ENCODE measurements at places on chromosomes 3 and 15.

GRCh38 chr15:65688462-65688861 is 66.7 kb downstream of the SLC24A1 start:
- no peak for DNase-seq

- DNase-seq = peak; percentile 7
Measured at GRCh38 chr3:129441782-129442181, 1.8 kb downstream of the IFT122 start.

DNA sequence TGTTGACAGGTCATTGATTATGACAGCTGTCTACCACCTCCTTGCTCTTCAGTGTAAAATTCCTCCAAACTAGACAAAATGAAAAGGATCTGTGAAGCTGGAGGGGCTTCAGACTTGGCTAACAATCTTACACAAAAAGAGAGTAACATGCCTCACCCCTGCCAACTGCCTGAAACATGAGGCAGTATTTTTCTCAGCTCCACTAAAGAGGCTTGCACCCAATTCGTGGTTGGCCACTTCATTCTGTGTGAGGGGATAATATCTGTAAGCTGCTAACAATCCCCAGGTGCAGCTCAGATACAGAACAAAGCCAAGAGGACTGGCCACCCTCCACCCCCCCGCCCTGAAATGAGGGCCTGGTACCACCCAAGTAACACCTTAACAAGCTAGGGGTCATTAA is 2.8 kb downstream of the MB21D2 start:
- DNase-seq = no peak

DNA sequence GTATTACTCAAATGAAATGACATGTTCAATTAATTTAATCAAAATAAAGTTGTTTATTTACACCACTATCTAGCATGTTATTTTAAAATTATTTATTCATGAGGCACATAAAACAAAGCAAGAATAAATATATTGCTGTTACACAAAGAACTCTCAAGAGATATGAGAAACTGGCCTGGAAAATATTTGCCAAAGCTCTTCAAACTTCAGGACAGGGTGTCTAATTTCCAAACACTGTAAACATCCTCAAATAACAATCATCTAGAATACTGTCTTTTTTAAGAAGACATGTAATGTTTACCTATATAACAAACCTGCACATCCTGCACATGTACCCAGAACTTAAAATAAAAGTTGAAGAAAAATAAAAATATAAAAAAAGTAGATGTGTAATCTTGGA is 876.6 kb downstream of the TUSC7 start:
- DNase-seq = no peak

DNA sequence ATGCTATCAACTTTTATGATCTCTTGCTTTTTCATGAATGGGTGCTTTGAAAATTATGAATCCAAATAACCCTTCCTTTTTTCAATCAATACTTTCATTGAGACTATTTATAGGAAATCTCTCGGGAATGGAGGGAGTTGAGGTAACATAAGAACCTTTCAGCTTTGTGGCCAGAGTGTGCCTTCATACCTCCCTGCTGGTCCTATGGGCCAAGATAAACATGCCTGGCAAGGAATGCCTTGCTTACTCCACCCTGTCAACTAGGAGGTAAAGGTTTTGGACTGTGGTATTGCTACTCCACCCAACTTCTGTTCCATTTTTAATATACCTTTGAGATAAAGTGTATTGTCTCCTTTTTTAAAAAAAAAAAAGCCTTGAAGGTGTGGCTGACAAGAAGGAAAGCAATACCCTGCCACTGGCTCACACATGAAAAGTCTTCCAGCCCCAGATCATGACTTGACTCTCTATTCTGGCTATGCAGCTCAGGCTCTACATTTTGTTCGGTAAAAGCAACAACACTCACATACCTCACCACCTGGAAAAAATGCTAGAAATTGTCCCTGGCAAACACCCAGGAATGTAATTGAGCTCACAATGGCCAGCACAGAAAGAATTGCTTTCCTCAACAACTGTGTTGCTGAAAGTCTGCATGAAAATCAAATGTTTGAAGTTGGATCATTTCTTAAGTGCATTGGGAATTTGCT is 35.8 kb downstream of the COL8A1 start:
- no peak for DNase-seq

DNA sequence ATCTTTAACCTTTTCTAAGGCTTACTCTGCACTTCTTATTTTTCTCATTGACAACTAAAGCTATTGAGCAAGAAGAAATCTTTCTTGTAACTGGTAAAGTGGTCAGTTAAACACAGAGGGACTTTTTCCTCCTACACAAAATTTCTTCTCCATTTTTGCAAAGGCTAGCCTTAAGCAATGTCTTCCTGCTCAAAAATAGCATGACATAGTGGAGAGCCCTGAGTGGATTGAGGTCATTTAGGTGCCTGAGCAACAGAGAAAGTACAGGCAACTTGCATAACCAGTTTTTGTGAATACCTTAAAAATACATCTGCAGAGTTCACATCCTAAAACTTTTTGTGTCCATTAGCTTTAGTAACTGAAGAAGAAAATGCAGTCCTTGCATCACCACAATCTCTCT is 144.7 kb upstream of the TTC14 start:
- DNase-seq = no peak

DNA sequence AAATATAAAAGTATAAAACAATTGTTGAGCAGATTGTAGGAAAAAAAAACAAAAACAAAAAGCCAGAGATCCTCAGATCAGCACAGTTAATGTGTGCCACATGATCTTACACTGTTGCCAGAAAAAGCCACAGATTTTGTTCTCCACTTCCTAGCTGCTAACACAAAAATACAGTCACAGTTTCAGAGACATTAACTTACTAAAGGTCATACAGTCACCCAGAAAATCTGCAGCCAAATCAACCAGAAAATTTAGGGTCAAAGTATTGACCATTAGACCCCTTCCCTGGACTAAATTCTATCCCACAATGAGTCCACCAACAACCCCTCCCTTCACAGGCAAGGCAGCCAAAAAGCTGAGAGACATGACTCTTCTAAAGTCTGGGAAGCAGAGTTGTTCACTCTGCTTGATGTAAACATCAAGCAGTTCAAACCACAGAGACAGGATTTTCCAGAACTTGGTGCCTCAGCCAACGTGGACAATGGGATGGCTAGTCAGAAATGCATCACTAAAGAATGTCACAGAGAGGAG is 59.1 kb downstream of the SST start:
- no peak for DNase-seq

- DNase-seq = no peak
Measured at GRCh38 chr3:53182764-53183355, 21.9 kb downstream of the PRKCD start.

DNA sequence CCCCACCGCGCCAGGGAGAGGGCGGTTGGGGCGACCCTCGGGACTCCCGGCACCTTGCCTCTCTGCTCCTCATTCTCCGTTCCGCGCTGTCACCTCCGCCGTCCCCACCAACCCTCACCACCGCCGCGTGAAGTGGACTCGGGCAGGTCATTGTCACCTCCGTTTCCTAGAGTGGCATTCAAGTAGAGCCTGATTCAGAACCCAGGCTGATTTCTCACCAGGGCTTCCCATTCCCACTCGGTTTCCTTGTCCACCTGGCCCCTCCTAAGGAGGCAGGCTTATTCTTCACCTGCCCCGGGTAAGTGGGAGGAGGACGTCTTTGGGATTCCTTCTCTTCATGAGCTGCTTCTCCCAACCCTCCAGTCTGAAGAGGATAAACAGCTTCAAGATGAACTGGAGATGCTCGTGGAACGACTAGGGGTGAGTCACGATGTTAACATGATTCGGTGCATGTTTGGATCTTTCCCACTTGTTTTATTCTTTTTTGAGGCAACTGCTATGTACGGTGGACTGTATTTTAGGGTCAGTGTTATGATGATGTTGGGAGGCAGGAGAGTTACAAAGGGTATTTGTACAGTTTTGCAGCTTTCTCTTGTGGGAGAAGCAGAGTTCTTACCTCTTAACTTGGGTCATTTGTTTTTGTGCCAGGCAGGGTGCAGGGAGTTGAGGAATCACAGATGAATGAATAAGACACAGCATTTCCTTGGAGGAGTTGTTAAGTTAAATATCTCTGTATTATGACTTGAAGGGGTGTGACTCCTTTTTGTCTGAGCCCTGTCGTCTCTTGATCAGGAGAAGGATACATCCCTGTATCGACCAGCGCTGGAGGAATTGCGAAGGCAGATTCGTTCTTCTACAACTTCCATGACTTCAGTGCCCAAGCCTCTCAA is 692 bp downstream of the PSMD2 start:
- DNase-seq = no peak

- DNase-seq = no peak
Measured at GRCh38 chr3:187012609-187013051, 82.3 kb downstream of the ST6GAL1 start.

GRCh38 chr15:32922541-32922940 is 204.7 kb downstream of the GREM1 start:
- DNase-seq = no peak

DNA sequence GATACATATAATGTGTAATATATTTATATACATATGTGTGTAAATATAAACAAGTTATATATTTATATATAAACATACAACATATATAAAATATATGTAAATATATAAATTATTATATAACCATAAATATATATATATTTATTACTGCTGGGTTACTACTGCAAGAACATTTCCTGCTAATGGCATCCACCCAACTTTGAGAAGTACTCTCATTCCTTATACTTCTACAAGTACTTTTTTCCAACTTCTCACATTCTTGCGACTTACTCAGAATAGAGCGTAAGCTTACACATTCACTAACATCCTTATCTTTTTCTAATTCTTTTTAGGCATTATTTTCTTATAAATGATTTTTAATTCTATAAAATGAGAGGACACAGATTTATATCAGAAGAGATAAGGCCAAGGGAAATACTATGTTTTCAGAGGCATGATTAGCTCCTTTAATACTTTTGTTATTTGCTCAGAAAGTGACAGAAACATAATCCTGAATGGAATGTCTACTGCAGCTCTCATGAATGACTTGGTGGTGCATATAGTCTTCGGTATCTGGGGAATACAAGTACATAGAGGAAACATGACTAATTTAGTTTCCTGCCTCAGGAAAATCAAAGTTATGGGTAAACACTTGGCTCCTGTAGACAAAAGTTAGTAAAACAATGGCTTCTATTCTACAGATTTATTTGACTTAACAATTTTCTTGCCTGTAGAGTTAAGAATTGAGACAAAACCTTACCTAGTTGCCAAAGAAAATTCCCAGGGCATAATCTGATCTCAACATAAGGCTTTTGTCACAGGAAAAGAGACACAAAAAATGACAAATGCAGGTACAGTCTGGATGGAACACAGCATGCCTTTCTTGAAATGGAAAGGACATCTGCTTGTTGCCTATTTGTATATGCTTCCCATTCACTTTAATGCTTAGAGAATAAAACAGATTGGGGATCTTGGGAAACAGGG is 453.9 kb downstream of the SQOR start:
- DNase-seq = no peak

GRCh38 chr3:177626045-177626444 is 428.8 kb upstream of the TBL1XR1 start:
- no peak for DNase-seq

- no peak for DNase-seq
Measured at GRCh38 chr3:106829206-106829605, 548.0 kb upstream of the CCDC54 start.

DNA sequence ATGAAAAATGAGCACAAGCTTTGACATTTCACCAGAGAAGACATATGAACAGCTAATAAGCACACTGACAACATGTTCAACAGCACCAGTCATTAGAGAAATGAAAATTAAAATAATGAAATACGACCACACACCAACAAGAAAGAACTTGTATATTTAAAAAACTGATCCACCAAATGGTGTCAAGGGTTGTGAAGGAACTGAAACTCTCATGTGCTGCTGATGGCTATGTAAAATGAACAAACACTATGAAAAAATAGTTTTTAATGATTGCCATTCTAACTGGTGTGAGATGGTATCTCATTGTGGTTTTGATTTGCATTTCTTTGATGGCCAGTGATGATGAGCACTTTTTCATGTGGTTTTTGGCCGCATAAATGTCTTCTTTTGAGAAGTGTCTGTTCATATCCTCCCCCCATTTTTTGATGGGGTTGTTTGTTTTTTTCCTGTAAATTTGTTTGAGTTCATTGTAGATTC is 193.8 kb downstream of the SCAPER start:
- no peak for DNase-seq

- DNase-seq = no peak
Measured at GRCh38 chr15:46059921-46060594, 425.2 kb downstream of the SQOR start.

DNA sequence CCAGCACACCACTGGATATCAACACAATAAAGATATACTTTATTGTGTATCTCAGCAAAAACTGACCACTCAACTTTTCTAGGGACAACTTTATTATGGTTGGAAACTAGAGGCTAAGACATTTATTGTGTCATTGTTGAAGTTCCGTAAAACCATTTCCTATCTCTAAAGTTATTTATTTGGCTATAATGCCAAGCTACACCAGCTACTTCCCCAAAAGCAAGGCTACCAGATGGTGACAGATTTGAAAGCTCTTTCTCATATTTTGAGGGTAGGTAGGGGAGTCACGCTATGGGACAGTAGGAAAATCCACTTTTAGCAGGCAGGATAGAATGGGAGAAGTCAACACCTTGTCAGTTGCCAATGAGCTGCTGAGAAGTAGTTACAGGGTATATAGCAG is 834.6 kb upstream of the CFAP20DC start:
- no peak for DNase-seq

DNA sequence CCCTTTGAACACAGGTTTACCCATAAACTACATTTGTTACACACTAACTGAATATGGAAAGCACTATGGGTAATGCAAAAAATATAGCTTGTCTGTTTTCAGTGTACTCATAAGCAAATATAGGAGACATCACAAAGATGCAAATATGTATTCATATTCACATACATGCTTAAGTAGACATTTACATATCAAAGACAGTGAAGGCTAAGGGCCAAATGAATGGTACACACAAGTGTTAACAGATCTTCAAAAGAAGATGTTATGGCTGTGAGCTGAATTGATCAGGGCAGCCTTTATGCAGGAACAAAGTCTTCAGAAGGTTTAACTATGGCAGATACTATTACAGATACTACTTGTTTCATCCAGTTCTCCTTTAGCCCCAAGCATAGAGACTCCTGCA is 384.1 kb downstream of the FHIT start:
- DNase-seq = no peak

GRCh38 chr3:126527006-126527405 is 3.1 kb downstream of the CHST13 start:
- peak; percentile 40 for DNase-seq

DNA sequence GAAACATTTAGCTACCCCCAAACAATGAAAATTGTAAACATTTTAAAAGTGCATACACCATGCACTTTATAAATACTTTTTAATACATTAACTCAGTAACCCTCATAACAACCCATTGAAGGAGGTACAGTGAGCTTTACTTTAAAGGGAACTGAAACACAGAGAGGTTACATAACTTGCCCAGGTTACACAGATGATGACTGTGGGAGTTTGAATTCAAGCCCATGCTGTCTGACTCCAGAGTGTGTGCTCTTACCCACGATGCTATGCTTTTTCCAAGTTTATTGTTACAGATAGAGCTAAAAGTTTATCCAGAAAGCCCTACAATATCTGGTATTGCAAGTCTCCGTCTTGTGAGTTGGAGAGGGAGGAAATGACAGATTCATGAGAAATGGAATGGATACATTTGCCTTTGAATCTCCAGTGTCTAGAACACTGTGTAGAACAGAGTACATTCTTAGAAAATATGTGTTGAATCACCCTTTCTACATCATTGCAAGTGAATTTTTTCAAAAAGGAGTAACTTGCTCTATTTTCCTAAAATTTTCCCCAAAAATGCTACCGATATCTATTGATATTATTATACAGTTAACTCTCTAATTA is 428.3 kb downstream of the NAALADL2 start:
- DNase-seq = no peak

GRCh38 chr3:72320095-72320954 is 527.9 kb downstream of the SHQ1 start:
- no peak for DNase-seq

GRCh38 chr3:71662568-71662967 is 62.6 kb downstream of the EIF4E3 start:
- DNase-seq = no peak
